ENCODE measurements at places on chromosomes 3 and 15.

GRCh38 chr3:133851266-133851906 is 44.3 kb downstream of the RAB6B start:
- no peak for DNase-seq

DNA sequence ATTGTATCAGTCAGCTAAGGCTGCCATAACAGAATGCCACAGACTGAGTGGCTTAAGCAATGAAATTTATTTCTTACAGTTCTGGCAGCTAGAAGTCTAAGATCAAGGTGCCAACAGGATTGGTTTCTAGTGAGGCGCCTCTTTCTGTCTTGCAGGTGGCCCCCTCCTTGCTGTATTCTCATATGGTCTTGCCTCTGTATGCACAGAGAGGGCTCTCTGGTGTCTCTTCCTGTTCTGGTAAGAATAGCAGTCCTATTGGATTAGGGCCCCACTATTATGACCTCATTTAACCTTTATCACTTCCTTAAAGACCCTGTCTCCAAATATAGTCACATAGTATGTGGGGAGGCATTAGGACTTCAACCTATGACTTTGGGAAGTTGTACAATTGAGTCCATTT is 253.9 kb downstream of the EDEM1 start:
- DNase-seq = no peak

DNA sequence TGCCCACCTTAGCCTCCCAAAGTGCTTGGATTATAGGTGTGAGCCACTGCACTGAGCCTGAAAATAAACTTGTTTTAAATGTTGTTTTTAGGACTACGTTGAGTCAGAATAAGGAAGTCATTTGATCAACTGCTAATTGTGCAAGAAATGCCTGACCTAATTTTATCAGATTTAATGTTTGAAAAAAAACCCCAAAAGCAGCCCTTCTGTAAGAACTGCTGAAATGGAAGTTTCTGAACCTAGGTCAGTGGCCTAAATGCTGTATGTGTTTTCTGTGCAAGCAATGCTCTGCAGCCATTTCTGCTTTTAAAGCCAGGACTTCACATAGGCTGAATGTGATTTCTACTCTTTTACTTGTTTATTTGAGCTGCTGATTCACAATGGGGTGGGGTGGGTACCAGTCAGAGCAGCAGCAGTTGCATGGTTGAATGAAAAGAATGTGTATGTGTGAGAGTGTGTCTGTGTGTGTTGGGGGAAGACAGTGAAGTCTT is 6.6 kb downstream of the GPX1 start:
- no peak for DNase-seq

DNA sequence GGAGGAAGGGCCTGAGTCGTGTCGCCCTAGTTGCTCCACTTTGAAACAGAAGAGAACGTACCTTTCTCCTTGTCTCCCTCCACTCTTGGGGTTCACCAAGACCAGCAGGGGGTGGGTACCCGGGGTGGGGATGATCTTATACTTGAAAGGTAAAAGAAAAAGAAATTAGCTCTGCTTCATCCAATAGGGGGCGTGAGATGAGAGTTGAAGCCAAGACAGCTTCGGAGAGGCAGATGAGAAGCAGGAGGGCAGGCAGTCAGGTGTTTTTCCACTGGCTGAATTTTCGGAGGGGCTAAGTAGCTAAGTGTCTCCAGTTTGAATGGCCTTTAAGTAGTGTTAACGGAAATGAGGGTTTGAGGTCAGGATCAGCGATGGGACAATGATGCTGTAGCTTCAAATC is 100.4 kb downstream of the DGKG start:
- no peak for DNase-seq

DNA sequence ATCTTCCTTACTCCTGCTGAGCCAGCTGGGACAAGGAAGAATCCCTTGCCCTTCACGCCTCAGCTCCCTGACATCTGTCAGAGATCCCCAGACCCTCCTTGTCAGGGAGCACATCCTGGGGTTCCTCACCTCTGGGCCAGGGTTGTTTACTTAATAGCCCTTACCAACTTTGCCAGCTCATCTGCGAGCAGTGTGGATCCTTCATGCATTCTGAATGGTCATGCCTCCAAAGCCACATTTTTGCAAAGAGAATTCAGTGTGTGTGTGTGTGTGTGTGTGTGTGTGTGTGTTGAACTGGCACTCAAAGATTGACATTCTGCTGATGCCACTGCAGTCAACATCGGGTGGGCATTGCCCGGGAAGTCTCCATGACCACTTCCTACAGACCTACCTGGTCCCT is 112.6 kb downstream of the SLC49A4 start:
- no peak for DNase-seq

GRCh38 chr15:87818756-87819155 is 437.8 kb downstream of the NTRK3 start:
- DNase-seq = no peak

- DNase-seq = no peak
These were observed 16.1 kb upstream of the KY start for GRCh38 chr3:134666885-134667284.

DNA sequence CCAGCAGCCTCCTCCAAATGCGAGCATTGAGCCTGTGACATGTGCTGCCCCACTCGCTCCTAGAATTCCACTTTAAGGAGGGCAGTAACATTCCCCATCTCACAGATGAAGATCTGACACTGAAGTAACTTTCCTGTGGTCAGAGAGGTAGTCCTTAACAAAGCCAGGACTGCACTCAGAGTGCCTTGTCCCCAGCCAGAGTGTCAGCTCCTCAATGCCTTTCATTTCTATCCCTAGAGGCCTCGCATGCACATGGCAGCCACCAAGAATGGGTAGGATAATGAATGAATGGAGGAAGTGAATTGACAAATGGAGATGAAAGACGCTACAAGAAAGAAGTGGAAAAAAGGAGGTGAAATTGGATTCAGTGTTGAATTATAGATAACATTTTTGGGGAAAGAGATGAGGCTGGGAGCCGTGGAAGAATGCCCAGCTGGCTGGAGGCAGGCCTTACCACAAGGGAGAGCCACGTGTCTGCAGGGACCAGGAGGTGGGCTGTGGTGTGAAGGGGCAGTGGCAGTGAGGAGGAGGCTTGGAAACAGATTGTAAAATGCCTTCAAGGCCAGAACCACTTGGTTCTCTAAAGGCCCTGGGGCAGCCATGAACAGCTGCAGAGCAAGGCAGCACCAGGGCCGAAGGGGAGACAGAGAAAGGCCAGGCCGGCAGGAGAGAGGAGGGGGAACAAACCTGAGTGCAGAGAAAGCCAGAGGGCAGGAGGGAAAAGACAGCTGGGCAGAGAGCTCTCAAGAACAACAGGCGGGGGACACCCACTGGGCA is 10.4 kb downstream of the CFAP92 start:
- no peak for DNase-seq

DNA sequence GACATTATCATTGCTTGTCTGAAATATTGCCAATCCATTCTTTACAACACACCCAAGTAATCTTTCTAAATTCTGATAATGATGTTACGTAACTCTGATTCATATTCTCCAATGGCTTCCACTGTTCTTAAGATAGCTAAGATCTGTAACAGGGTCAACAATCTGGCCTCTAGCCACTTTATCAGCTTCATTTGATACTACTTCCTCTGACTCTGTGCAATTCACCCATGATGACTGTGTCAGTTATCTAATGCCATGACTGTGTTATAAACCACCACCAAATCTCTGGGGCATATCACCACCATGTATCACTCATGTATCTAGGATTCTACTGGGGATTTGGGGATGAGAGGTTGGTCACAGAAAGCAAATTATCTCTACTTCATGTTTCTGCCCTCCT is 44.0 kb downstream of the CD200 start:
- no peak for DNase-seq

GRCh38 chr15:77846360-77846759 is 213.6 kb upstream of the LINGO1 start:
- DNase-seq = no peak

- no peak for DNase-seq
These were observed 119.5 kb downstream of the ZNF280D start for GRCh38 chr15:56613811-56614210.

DNA sequence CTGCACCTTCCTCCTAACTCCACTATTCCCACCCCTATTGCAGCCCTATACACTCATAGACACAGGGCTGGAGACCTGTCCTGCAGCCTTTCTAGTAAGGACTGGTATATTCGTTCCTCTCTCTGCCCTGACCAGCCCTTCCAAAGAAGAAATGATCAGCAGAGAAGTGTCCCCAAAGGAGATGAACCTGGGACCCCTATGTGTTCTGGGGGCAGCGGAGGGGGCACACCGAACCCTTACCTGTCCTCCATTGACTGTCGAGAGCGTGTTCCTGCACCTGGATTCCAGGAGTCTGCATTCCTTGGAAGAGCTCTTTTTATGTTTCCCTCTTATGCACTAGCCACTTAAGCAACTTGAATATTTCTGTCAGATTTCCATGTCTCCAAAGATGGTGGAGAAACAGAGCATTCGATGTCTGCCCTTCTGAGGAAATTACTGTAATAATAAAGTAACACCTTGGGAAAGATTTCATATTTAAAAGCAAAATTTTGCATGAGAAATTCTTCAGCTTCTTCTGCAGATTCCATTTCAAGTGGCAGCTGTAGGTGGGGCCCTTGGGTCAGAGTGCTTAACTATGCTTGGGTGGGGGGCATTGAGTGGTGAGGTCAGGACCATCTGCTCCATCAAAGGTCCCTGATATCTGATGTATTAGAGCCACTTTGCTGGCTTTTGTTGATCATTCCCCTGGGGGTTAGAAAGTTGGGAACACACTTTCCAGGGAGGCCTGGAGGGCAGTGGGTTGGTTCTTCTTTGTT is 6.3 kb downstream of the EPHB1 start:
- DNase-seq = no peak

GRCh38 chr3:116356056-116356455 is 89.2 kb downstream of the LSAMP start:
- DNase-seq = no peak

DNA sequence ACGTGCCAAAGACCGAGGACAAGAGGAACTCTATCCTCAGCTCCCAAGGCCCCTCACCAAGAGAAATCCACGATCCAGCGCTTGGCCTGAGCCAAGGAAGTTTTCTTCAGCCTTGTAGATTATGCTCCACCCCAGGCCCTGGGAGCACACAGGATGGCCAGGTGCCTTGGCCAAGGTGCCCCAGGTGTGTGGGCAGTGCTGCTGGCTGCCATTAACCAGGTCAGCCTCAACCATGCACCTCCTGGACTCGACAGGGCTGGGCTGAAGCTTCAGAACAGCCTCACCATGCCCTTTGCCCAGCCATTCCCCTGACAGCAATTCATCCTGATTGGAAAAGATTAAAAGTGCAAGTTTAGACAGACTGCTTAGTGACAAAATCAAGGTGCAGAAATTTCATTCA is 10.9 kb upstream of the MESP1 start:
- DNase-seq = no peak

- no peak for DNase-seq
These were observed 489.4 kb upstream of the IL12A start for GRCh38 chr3:159499031-159499793.

GRCh38 chr3:128408012-128408692 is 58.5 kb downstream of the DNAJB8 start:
- no peak for DNase-seq

DNA sequence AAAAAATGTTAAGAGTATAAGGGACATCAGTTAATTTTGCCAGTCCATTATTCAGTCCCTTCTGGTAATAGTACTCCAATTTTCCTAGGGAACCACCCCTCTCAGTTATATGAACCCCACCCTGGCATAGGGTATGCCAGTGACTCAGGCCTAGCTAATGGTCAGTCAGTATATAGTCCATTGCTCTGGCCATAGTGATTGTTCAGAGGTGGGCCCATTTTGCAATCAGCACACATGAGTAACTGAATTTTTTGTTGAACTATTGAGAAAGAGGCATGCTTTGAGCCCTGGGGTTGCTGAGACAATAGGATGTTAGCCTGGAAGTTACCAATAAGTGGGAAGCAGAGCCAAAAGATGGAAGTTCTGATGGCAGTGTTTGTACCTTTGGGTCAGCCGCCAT is 4.1 kb downstream of the LRCH3 start:
- no peak for DNase-seq

- no peak for DNase-seq
These were observed 543.1 kb downstream of the NTRK3 start for GRCh38 chr15:87713475-87713879.

DNA sequence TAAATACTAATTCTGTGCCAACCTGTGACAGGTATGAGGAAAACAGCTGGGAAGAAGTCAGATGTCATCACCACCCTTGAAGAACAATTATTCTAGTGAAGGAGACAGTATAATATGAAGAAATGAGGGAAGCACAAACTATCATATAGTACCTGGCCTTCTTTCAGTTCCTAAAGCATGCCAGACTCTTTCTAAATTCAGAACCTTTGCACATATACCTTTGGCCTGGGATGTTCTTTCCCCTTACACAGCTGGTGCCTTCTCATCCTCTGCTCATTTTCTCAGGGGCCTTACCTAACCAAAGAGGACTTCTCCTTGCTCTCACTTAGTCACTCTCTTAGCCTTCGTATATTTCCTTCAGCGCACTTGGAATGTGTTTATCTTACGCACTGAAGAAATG is 19.0 kb downstream of the ATOSA start:
- DNase-seq = no peak

- no peak for DNase-seq
These were observed 539 bp upstream of the LAMB2 start for GRCh38 chr3:49133226-49133951.

GRCh38 chr15:38652998-38653397 is 88.4 kb upstream of the RASGRP1 start:
- DNase-seq = peak; percentile 52

DNA sequence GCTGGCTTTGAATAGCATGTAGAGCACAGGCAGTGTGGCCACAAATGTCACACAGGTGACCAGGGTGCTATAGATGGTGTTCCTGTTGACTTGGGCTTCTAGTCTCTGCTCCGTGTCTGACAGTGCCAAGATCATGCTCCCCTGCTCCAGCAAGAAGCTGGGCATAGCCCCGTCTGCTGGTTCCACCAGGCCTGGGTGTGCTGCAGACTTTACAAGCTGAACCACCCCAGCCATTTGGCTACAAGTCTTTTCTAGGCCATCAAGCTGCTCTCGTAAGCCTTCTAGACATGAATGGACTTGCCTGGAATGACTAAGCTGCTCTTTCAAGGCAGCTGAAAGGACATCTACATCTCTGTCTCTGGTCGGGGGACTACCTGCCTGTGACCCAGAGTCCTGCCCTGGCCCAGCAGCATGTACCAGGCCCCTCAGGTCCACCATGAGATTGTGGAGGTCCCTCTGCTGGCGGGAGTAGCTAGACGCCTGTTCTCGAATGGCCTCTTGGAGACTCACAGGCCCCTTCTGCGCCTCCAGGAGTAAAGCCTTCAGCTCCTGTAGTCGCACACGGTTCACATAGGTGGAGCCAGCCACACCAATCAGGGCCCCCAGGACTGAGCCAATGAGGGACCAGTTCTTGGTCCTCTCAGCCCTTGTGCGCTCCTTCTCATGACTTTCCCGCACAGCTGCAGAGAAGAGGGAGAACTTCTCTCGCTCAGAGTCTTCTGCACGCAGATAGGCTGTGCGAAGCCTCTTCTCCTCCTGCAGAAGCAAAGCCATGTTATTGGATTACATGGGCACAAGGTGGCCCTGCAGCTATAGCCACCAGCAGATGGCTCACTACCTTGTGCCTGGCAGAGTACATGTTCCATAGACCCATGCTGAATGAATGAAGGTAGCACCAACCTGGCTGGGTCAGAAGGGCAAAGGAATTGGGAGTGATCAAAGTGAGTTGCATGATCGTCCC is 2.8 kb upstream of the PLXNB1 start:
- DNase-seq = no peak

GRCh38 chr15:67992834-67993233 is 61.3 kb upstream of the PIAS1 start:
- no peak for DNase-seq

Data from stimulated activated CD8-positive, alpha-beta memory T cell treated with anti-CD3 and anti-CD28 coated beads, Interleukin-15, amount 100 ng/mL, for 1 hour (primary cell).